ENCODE measurements at places on chromosomes 11 and 22.

GRCh38 chr11:92954003-92954402 lies 15.4 kb upstream of the MTNR1B start:
- no peak overlapping the region for H3K27ac ChIP-seq
- no peaks in the 10 kb centered on the region for H3K36me3 ChIP-seq
- no peak for DNase-seq
- peaks cover 5% of the 10 kb centered on the region for H3K27me3 ChIP-seq

- H3K27me3 ChIP-seq, result peaks cover 69% of the 10 kb centered on the region
- no peaks in the 10 kb centered on the region for H3K36me3 ChIP-seq
- no peak overlapping the region for H3K27ac ChIP-seq
- peaks cover 22% of the 10 kb centered on the region for H3K4me1 ChIP-seq
These were observed 1.9 kb upstream of the EMID1 start for GRCh38 chr22:29203488-29204454.

- H3K27me3 ChIP-seq, result no peaks in the 10 kb centered on the region
- H3K4me3 ChIP-seq, result no peak overlapping the region
- no peak for DNase-seq
- no peaks in the 10 kb centered on the region for H3K4me1 ChIP-seq
These were observed 38.2 kb downstream of the RNF141 start for GRCh38 chr11:10502770-10503169.

GRCh38 chr11:29534836-29535235 lies 482.0 kb downstream of the KCNA4 start:
- H3K27me3 ChIP-seq, result no peaks in the 10 kb centered on the region
- no peak for DNase-seq
- no peak overlapping the region for H3K4me3 ChIP-seq
- no peak overlapping the region for H3K27ac ChIP-seq

GRCh38 chr11:119635776-119636175 lies 93.2 kb downstream of the NECTIN1 start:
- no peak overlapping the region for H3K27ac ChIP-seq
- H3K4me1 ChIP-seq, result no peaks in the 10 kb centered on the region
- peaks cover 5% of the 10 kb centered on the region for H3K27me3 ChIP-seq
- no peak overlapping the region for H3K4me3 ChIP-seq
- H3K36me3 ChIP-seq, result no peaks in the 10 kb centered on the region

DNA sequence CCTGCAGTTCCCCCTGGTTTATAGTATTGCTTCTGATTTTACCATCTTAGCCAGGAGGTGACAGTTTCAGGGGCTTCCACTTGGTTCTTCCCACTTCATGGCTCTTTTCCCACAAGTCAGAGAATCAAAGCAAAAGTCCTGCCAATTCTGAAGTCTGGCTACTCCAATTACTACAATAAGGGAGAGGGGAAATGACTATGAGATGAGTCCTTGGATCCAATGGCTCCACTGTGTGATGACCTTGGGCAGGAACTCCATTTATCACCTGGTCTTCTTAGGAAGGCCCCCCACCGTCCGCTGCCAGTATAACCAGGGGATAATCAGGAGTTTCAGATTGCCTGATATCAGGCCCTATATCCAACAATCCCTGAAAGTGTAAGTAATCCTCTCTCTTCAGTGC lies 31.6 kb upstream of the CCND1 start:
- no peak for DNase-seq
- H3K27me3 ChIP-seq, result peaks cover 18% of the 10 kb centered on the region
- no peaks in the 10 kb centered on the region for H3K36me3 ChIP-seq
- H3K4me1 ChIP-seq, result no peaks in the 10 kb centered on the region

- H3K4me1 ChIP-seq, result peaks cover 21% of the 10 kb centered on the region
- H3K27ac ChIP-seq, result no peak overlapping the region
- H3K27me3 ChIP-seq, result peaks cover 55% of the 10 kb centered on the region
- peak; percentile 65 for DNase-seq
- no peaks in the 10 kb centered on the region for H3K36me3 ChIP-seq
These were observed 73.3 kb upstream of the ZBED5 start for GRCh38 chr11:10930972-10931760.

DNA sequence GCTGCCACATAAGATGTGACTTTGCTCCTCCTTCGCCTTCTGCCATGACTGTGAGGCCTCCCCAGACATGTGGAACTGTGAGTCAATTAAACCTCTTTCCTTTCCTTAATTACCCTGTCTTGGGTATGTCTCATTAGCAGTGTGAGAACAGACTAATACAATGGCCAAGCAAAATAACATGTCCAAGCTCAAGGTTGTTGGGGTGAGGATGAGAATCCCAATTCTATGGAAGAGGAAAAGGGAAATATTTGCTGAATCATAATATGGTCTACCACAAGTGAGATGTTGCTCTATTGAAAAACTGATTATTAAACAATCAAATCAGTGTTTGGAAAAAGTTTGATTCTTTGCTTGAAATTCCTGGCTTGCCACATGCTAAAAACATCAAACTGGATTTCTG lies 48.7 kb upstream of the LRRC4C start:
- no peaks in the 10 kb centered on the region for H3K4me1 ChIP-seq
- H3K4me3 ChIP-seq, result no peak overlapping the region
- no peaks in the 10 kb centered on the region for H3K36me3 ChIP-seq
- no peak for DNase-seq
- H3K27me3 ChIP-seq, result no peaks in the 10 kb centered on the region

GRCh38 chr11:27540051-27540450 lies 33.5 kb upstream of the LIN7C start:
- DNase-seq, result no peak
- H3K4me1 ChIP-seq, result no peaks in the 10 kb centered on the region
- H3K27ac ChIP-seq, result no peak overlapping the region
- H3K27me3 ChIP-seq, result no peaks in the 10 kb centered on the region
- no peak overlapping the region for H3K4me3 ChIP-seq

DNA sequence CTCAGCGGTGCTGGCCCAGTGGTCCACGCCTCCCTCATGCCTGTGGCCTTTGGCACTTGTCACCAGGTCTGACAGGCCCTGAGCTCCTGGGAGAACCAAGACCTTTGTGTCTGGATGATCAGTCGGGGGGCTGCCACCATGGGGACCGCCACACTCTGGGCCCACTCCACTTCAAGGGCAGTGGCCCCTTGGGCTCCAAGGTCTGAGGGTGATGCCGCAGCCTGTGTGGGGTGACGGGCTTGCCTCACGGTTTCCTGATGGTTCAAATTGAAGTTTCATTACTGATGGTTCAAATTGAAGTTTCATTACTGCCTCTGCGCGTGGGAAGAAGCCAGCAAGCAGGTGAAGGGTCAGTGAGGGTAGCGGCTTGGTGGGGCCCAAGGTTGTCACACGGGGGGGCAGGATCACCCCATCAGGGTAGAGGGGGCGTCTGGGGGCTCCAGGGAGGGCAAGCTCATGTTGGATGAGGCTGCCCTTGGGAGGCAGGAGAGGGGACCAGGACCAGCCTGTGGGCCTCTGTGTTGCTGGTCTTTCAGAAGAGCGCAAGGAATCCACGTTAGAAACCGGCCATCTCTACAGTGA lies 27.5 kb downstream of the TRMU start:
- H3K27me3 ChIP-seq, result peaks cover 6% of the 10 kb centered on the region
- no peak overlapping the region for H3K27ac ChIP-seq
- H3K4me1 ChIP-seq, result peaks cover 4% of the 10 kb centered on the region
- no peak overlapping the region for H3K4me3 ChIP-seq

DNA sequence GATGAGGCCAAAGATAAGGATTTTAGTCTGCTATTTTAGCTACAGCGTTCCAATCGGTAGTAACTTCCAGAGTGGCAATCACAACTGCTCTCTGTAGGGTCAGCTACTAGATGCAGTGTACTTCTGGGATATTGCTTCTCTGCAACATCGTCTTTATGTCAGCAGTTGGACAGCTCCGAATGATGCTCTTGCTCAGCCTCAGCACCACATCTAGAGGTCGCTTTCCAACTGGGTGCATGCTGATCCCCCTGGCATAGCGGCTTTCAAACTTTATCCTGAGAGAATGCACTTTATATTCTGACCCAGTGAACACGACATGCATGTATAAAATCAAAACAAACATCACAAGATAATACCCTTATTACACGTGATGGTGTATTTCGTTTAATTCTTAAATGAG lies 219.6 kb downstream of the C11orf87 start:
- no peaks in the 10 kb centered on the region for H3K4me1 ChIP-seq
- no peaks in the 10 kb centered on the region for H3K36me3 ChIP-seq
- peaks cover 3% of the 10 kb centered on the region for H3K27me3 ChIP-seq
- DNase-seq, result no peak
- H3K4me3 ChIP-seq, result no peak overlapping the region
- no peak overlapping the region for H3K27ac ChIP-seq

DNA sequence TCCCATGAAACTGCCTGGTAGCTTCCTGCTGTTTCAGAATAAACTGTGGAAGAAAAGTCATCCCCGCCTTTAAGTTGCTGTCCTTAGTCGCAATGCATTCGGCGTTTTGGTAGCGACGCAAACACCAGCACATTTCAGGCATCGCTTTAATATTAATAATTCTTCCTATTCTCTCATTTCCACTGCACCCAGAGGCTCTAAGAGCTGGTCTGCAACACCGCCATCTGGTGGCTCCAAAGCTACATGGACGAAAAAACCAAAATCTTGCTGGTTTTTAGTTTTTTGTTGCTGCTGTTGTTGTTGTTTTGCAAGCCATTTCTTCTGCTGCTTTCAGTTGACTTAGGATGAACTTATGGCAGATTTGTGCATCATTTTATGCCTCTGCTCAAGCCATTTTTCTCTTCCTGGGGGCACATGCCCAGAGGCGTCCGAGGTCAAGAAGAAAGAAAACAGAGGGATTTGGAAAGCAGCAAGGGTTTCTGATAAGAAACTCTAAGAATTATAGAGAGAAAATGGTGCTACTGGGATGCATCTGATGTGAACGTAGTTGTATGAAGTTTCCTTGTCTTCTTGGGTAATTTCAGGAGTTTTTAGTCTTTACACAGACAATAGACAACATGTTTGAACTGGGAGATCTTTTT lies 345.4 kb upstream of the KIRREL3 start:
- H3K27ac ChIP-seq, result no peak overlapping the region
- H3K4me3 ChIP-seq, result no peak overlapping the region
- peaks cover 15% of the 10 kb centered on the region for H3K27me3 ChIP-seq

GRCh38 chr11:105899772-105900171 lies 122.3 kb downstream of the MSANTD4 start:
- DNase-seq, result no peak
- H3K27me3 ChIP-seq, result no peaks in the 10 kb centered on the region
- no peak overlapping the region for H3K4me3 ChIP-seq
- H3K27ac ChIP-seq, result no peak overlapping the region
- H3K36me3 ChIP-seq, result no peaks in the 10 kb centered on the region

GRCh38 chr11:62560566-62561103 lies 13.1 kb downstream of the EEF1G start:
- peak; percentile 77 for DNase-seq
- H3K4me1 ChIP-seq, result peaks cover 56% of the 10 kb centered on the region
- peaks cover 43% of the 10 kb centered on the region for H3K36me3 ChIP-seq
- peak overlapping the region; percentile 66 for H3K27ac ChIP-seq
- H3K4me3 ChIP-seq, result no peak overlapping the region

- DNase-seq, result no peak
- H3K27me3 ChIP-seq, result peaks cover 5% of the 10 kb centered on the region
- no peaks in the 10 kb centered on the region for H3K36me3 ChIP-seq
- no peak overlapping the region for H3K4me3 ChIP-seq
- H3K4me1 ChIP-seq, result no peaks in the 10 kb centered on the region
- no peak overlapping the region for H3K27ac ChIP-seq
These were observed 65.1 kb downstream of the PRSS23 start for GRCh38 chr11:86865436-86865835.

DNA sequence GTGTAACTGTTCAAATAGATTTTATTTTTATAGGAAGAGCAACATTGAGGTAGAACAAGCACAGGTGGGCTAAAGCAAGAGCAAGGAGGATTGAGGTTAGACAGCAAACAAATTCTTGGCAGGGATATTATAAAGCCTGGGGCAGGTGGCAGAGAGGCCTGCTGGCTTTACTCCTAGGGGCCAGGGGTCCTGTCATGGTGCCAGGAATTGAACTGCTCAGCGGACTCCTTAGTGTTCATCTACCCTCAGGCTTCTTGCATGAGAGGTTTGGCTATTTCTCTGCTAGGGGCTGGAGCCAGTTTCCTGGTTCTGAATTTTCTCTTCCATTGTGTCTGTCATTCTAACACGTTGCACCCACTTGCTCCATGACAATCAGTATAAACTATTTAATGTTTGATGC lies 217.2 kb upstream of the NCAM1 start:
- peaks cover 20% of the 10 kb centered on the region for H3K27me3 ChIP-seq
- no peak for DNase-seq
- H3K4me1 ChIP-seq, result no peaks in the 10 kb centered on the region
- H3K27ac ChIP-seq, result no peak overlapping the region
- H3K36me3 ChIP-seq, result no peaks in the 10 kb centered on the region
- H3K4me3 ChIP-seq, result no peak overlapping the region

GRCh38 chr11:102017026-102017425 lies 30.2 kb upstream of the CFAP300 start:
- H3K36me3 ChIP-seq, result no peaks in the 10 kb centered on the region
- no peaks in the 10 kb centered on the region for H3K4me1 ChIP-seq
- DNase-seq, result no peak
- no peak overlapping the region for H3K27ac ChIP-seq
- H3K4me3 ChIP-seq, result no peak overlapping the region

DNA sequence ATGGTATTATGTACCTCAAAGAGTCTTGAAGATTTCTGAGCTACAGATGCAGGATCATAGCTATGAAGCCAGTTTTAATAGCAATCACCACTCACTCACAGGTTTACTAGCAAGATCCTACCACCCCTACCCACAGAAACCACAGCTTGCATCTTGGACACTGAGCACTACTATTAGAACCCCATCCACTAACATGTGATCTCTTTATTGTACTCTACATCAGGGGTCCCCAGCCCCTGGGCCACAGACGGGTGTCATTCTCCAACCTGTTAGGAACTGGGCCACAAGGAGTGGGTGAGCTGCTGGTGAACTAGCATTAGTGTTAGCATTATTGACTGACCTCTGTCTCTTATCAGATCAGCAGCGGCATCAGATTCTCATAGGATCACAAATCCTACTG lies 844.8 kb upstream of the CHORDC1 start:
- no peaks in the 10 kb centered on the region for H3K4me1 ChIP-seq
- DNase-seq, result no peak
- no peaks in the 10 kb centered on the region for H3K36me3 ChIP-seq
- H3K27ac ChIP-seq, result no peak overlapping the region

DNA sequence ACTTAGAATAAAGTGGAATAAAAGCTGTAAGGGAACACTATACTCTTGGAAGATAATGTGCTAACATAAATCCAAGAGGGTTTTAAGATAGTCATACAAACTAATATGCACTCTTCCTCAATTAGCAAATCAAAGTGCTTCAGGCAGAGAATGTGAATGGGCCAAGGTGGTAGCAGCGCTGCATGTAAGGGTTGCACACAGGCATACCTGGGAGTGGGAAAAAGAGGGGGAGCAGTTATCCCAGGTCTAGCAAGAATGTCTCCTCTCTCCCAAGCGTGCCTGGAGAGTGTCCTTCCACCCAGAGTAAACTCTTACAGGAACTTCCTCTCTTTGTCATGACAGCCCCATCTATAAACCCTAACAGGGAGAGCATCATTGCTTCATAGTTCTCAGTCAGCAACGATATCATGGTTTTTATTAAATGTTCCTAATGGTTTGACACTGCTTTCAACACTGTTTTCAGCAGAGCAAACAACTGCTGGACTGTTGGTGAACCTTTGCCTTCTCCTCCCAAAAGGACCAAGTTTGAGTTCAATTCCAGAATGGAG lies 61.6 kb downstream of the SYTL2 start:
- H3K4me1 ChIP-seq, result peaks cover 82% of the 10 kb centered on the region
- no peak overlapping the region for H3K4me3 ChIP-seq
- peaks cover 18% of the 10 kb centered on the region for H3K36me3 ChIP-seq
- no peak overlapping the region for H3K27ac ChIP-seq
- no peaks in the 10 kb centered on the region for H3K27me3 ChIP-seq
- DNase-seq, result no peak
